HFFc6 (cell line): ENCODE measurements at places on chromosomes 2 and 18. TPM values are rescaled to one million over a fixed set of nuclear protein-coding genes. Genes with fewer than 3 reads are reported as not detected.

DNA sequence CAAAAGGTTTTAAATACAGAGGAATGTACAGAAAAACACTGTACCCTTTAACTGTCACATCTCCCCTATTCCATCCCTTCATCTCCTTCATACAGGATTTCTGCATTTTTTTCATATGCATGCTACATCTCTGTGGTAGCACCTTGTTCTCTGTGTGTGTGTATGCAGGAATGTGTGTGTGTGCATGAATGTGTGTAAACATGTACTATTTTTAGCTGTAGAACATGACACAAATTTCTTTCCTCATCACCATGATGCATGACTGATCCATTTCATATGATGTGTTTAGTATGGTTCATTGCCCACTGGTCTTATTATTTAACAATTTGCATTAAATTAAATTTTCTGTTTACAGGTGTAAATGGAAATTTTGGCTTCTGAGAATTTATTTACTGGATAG lies 21.5 kb upstream of the ZEB2 start:
- H3K36me3 ChIP-seq: no peaks in the 10 kb centered on the region
- no peaks in the 10 kb centered on the region; the same call in 1 of the 2 replicates for H3K27me3 ChIP-seq
- no peak overlapping the region for H3K27ac ChIP-seq
- no peak overlapping the region for H3K4me3 ChIP-seq
- no peak for DNase-seq

CFAP53 gene
- total RNA-seq: 0.10 to 0.18 TPM (median 0.14 TPM) in 3 replicates

GRCh38 chr18:77250501-77250925 lies 865 bp downstream of the GALR1 start:
- no peak overlapping the region for H3K4me3 ChIP-seq
- no peak overlapping the region for H3K27ac ChIP-seq
- DNase-seq: no peak
- H3K4me1 ChIP-seq: peaks cover 5% of the 10 kb centered on the region; the same call in 1 of the 2 replicates
- peaks cover 9% of the 10 kb centered on the region; the same call in 1 of the 2 replicates for H3K27me3 ChIP-seq
- H3K36me3 ChIP-seq: no peaks in the 10 kb centered on the region

TUBA4B gene
- not detected in 2 replicates for total RNA-seq

ZNF638 gene
- 56.3 to 63.3 TPM (median 61.7 TPM) in 3 replicates for total RNA-seq

- H3K36me3 ChIP-seq: no peaks in the 10 kb centered on the region
- no peak overlapping the region for H3K27ac ChIP-seq
- no peak overlapping the region for H3K4me3 ChIP-seq
- H3K27me3 ChIP-seq: peaks cover 49% of the 10 kb centered on the region
- no peaks in the 10 kb centered on the region for H3K4me1 ChIP-seq
These were observed 7.0 kb upstream of the CIDEA start for GRCh38 chr18:12246849-12247808.

DNA sequence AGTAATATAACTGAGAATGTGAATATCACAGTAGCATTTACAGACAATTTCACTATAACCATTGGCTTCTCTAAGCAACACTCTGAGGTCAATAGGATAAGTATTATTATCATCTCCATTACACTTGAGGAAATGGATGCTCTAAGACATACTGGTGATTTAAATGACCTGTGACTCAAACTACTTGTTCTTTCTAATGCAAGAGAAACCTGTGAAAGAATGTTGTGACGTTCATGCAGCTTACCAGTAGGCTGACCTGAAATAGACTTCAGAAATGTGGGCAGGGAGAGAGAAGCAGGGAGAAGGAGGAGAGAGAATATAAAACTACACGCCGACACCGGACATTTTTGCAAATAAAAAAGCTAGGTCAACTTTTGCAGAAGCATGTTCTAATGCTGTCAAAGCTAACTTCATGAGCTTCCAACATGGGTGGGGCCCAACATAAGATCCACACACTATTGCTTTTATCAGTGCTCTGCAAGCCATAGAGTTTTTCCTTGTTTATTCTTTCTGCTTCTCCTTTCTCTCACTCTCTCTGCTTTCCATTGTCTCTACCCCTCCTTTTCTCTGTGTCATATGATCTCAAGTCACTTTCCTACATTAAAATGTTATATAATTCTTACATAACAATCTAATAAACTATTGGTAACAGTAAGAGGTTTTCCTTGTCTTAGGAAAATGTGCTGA lies 217.6 kb upstream of the FN1 start:
- peak; percentile 80 for DNase-seq
- no peaks in the 10 kb centered on the region for H3K36me3 ChIP-seq
- peak overlapping the region; percentile 76 for H3K27ac ChIP-seq
- no peaks in the 10 kb centered on the region for H3K27me3 ChIP-seq

DNA sequence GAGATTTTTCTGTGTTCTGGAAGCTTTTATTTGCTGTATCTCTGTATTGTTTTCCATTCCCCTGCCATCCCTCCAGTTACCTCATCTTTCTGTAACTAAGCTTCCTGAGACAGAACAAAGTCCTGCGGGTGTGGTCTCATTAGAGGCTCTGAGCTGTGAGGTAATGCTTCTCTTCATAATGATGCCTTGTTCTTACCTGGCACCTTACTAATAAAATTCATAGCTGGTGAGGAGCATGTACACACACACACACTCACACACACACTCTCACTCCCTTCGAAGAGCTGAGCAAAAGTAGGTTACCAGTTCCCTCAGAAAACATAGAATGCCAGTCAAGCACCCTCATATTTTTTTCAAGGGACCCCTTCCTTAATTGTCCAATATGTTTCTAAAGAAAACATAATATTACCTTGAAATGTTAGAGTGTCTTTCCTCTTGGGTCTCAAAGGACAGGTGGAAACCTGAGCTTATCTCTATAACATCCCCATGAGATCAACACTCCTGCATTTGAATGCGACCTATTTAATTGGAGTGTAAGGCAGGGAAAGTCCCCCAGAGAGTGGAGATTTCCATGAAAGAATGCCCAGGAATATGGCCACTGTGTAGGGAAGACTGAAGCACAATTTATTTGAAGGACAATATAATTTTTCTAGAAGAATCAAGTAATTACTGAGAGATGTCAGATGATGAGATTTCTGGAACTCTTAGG lies 161.6 kb upstream of the NCK2 start:
- H3K27ac ChIP-seq: no peak overlapping the region
- no peak overlapping the region for H3K4me3 ChIP-seq
- H3K27me3 ChIP-seq: peaks cover 13% of the 10 kb centered on the region
- no peaks in the 10 kb centered on the region for H3K4me1 ChIP-seq
- no peaks in the 10 kb centered on the region for H3K36me3 ChIP-seq
- DNase-seq: no peak

CCDC141 gene
- 0.03 TPM in 1 of 3 replicates, not detected in the others for total RNA-seq

DNA sequence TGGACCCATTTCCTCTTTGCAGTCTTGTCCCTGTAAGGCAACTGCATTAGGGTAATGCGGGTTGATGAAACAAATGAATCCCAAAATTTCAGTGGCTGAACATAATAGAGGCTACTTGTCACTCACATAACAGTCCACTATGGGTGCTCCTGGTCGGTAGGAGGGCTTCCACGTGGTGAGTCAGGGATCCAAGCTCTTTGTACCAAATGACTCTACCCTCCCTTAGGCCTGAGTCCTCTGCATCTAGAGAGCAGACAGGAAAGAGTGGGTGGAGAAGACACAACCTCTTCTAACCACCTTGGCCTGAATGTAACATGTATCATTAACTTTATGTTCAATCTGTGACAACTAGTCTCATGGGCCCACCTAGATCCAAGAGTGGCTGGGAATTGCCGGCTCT lies 86.2 kb upstream of the HAAO start:
- no peaks in the 10 kb centered on the region; the same call in 1 of the 2 replicates for H3K27me3 ChIP-seq
- H3K36me3 ChIP-seq: no peaks in the 10 kb centered on the region
- no peak overlapping the region for H3K27ac ChIP-seq
- H3K4me1 ChIP-seq: peaks cover 33% of the 10 kb centered on the region
- H3K4me3 ChIP-seq: no peak overlapping the region
- DNase-seq: no peak

TMEFF2 gene
- 0.11 TPM in 1 of 3 replicates, not detected in the others for total RNA-seq

GALNT3 gene
- 0.27 to 0.74 TPM (median 0.28 TPM) in 3 replicates for total RNA-seq

SLC9A4 gene
- 0.05 TPM in 1 of 3 replicates, not detected in the others for total RNA-seq

DNA sequence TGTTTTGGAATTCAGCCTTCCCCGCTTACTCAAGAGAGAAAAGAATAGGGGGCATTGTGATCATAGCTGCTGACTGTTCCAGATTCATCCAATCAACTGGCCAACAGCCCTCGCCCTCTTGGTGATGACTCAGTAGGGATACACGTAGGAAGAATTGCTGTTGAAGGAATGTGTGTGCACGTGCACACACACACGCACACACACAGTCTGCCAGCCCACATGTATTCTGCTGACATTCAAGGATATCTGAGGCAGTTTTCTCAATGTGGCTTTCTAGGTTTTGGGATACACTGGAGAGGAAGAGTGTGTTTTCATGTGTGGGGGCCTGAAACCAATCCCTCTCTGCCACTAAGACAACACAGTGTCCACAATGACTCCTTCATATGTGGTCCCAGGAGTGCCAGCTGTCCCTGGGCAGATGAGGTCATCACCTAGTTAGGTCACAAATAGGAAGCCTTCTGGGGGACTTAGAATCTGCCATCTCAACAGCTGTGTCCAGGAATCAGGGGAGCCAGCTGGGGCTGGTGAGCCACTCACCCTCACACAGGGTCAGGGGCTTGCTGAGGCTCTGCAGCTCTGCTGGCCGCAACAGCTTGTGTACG lies 352.6 kb downstream of the SS18 start:
- peaks cover 5% of the 10 kb centered on the region for H3K27me3 ChIP-seq
- H3K4me1 ChIP-seq: peaks cover 8% of the 10 kb centered on the region; the same call in 1 of the 2 replicates
- DNase-seq: peak; percentile 49

PIAS2 gene
- total RNA-seq: 25.7 to 27.6 TPM (median 26.2 TPM) in 3 replicates

- H3K27ac ChIP-seq: peak overlapping the region; percentile 48; the same call in 1 of the 2 replicates
- peak; percentile 43 for DNase-seq
- no peaks in the 10 kb centered on the region; the same call in 1 of the 2 replicates for H3K27me3 ChIP-seq
- H3K36me3 ChIP-seq: peaks cover 7% of the 10 kb centered on the region
These were observed 43.3 kb upstream of the SERPINB2 start for GRCh38 chr18:63844254-63844653.

GRCh38 chr18:71598374-71598773 lies 945.8 kb downstream of the CBLN2 start:
- no peak for DNase-seq
- H3K27ac ChIP-seq: no peak overlapping the region
- no peaks in the 10 kb centered on the region for H3K36me3 ChIP-seq
- H3K4me3 ChIP-seq: no peak overlapping the region
- H3K4me1 ChIP-seq: no peaks in the 10 kb centered on the region

- no peak overlapping the region for H3K4me3 ChIP-seq
- H3K4me1 ChIP-seq: peaks cover 11% of the 10 kb centered on the region
- H3K27ac ChIP-seq: peak overlapping the region; percentile 80
- DNase-seq: peak; percentile 74
- H3K27me3 ChIP-seq: peaks cover 7% of the 10 kb centered on the region; the same call in 1 of the 2 replicates
These were observed 58.2 kb downstream of the HS6ST1 start for GRCh38 chr2:128260239-128261138.

DNA sequence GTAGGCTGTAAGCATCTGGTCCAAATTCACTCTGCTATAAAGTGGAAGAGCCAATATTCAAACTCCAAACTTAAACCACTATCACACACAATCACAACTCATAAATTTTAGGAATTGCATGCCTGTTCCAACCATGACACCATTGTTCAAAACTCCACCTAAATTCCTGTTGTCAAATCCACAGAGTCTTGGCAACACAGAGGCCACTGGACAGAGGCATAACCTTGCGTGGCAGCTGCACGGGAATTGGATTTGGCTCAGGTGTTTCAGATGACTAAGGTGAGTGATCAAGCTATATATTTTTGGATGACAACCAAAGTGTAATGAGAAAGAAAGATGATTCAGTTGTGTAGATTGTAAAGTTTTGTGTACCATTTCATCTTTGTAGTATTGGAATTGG lies 422.7 kb upstream of the TNP1 start:
- peak overlapping the region; percentile 32; the same call in 1 of the 2 replicates for H3K27ac ChIP-seq
- DNase-seq: peak; percentile 35
- H3K4me1 ChIP-seq: peaks cover 87% of the 10 kb centered on the region
- H3K4me3 ChIP-seq: no peak overlapping the region

VIT gene
- 3.2 to 11.6 TPM (median 6.8 TPM) in 3 replicates for total RNA-seq

DNA sequence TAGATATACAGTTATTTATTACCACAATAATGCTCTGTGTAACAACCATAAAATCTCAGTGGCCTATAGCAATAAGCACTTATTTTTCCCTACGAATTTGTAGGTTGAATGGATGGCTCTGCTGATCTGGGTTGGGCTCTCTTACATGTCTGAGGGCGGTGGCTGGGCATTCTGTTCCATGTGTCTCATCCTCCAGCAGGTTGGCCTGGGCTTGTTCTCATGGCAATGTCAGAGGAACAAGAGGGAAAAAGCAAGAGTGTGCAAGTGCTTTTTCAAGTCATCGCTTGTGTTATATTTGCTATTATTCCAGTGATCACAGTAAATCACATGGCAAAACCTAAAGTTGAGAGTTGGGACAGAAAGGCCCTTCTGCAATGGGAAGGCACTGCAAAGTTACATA lies 30.4 kb upstream of the MYO3B start:
- DNase-seq: no peak
- no peaks in the 10 kb centered on the region; the same call in 1 of the 2 replicates for H3K4me1 ChIP-seq
- H3K36me3 ChIP-seq: no peaks in the 10 kb centered on the region
- peaks cover 5% of the 10 kb centered on the region for H3K27me3 ChIP-seq
- H3K27ac ChIP-seq: no peak overlapping the region

DNA sequence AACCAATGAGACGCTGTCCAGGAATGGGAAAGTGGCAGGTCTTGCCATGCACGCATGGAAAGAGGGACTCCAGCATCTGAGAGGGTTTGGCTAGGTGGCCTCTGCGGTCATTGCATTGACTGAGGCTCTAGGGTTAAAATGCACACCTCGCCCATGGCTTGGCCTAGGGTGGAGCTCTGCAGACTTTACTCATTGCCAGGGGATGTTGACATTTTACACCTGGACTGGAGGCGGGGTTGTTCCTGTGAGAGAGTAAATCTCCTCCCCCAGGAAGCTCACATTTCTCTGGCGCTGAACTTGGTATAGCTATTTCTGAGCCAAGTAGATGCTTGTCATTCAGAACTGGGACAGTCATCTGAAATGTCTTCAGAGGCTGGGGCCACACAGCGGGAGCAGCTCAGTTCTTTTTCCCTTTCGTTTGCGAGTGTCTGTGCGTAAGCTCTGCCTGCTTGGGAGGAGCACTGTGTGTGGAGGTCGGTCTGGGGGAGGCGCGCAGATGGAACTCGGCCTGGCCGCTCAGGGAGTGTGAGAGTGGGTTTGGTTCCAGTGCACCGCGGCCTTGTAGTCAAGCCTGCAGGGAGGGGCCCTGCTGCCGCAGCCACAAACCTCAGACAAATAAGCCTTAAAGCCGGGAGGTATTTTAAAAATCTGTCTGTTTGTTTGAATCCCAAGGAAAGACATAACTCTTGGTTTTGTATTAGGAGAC lies 76.5 kb downstream of the LPIN1 start:
- peaks cover 38% of the 10 kb centered on the region for H3K36me3 ChIP-seq
- H3K27me3 ChIP-seq: no peaks in the 10 kb centered on the region
- no peak overlapping the region for H3K27ac ChIP-seq

LCT gene
- total RNA-seq: not detected in 2 replicates

- no peaks in the 10 kb centered on the region for H3K4me1 ChIP-seq
- peaks cover 6% of the 10 kb centered on the region; the same call in 1 of the 2 replicates for H3K36me3 ChIP-seq
- H3K27me3 ChIP-seq: peaks cover 2% of the 10 kb centered on the region; the same call in 1 of the 2 replicates
- DNase-seq: no peak
- H3K27ac ChIP-seq: no peak overlapping the region
- no peak overlapping the region for H3K4me3 ChIP-seq
These were observed 45.8 kb downstream of the SF3B1 start for GRCh38 chr2:197388866-197389587.

- H3K27ac ChIP-seq: no peak overlapping the region
- no peaks in the 10 kb centered on the region for H3K36me3 ChIP-seq
- no peaks in the 10 kb centered on the region; the same call in 1 of the 2 replicates for H3K27me3 ChIP-seq
- DNase-seq: no peak
These were observed 123.2 kb downstream of the PTH2R start for GRCh38 chr2:208529796-208530195.
